Naive thymus-derived CD4-positive, alpha-beta T cell (primary cell): ENCODE measurements at places on chromosomes 5 and 9. TPM values are rescaled to one million over a fixed set of nuclear protein-coding genes. Genes with fewer than 3 reads are reported as not detected.

DNA sequence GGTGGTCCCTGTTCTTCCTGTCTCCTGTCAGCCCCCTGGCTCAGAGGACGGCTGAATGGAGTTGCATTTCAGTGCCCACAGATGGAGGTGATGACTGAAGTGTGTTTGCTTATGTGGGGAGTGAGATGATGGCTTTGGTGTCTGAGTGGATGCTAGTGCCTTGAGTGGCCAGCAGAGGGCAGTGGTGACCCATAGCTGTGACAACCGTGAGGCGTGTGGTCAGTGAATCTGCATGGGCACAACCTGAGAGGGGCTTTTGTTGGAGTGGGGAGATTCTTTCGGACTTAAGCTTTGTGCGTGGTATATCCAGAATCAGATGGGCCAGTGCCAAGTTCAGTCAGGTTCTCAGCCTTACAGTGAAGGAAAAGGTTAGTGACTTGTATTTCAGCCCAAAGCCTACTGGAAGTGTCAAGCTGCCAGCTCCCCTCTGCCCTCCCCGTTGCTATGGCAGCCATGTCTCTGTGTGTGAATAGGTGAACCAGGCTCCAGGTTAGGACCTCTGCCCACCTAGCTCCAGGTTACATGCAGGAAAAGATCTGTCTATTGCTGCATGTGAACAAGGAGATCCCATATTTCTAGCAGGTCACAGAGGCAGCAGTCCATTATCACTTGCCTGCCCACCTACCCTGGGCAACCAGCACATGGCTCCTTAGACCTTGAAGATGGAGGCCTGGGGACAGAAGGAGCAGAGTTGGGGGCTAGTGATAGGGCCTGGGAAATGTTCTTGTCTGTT is 14.7 kb upstream of the CXXC5 start:
- DNase-seq: peak; percentile 53
- no peak overlapping the region for H3K27ac ChIP-seq
- H3K4me3 ChIP-seq: no peak overlapping the region

GRCh38 chr9:88236511-88237478 is 98.5 kb upstream of the SPATA31C2 start:
- H3K27ac ChIP-seq: no peak overlapping the region
- no peaks in the 10 kb centered on the region for H3K4me1 ChIP-seq
- no peaks in the 10 kb centered on the region for H3K36me3 ChIP-seq
- H3K27me3 ChIP-seq: no peaks in the 10 kb centered on the region
- no peak overlapping the region for H3K4me3 ChIP-seq

- no peaks in the 10 kb centered on the region for H3K27me3 ChIP-seq
- H3K4me1 ChIP-seq: peaks cover 10% of the 10 kb centered on the region
- H3K4me3 ChIP-seq: no peak overlapping the region
- DNase-seq: no peak
- no peaks in the 10 kb centered on the region for H3K36me3 ChIP-seq
Measured at GRCh38 chr9:134454476-134454857, 128.2 kb downstream of the RXRA start.

DNA sequence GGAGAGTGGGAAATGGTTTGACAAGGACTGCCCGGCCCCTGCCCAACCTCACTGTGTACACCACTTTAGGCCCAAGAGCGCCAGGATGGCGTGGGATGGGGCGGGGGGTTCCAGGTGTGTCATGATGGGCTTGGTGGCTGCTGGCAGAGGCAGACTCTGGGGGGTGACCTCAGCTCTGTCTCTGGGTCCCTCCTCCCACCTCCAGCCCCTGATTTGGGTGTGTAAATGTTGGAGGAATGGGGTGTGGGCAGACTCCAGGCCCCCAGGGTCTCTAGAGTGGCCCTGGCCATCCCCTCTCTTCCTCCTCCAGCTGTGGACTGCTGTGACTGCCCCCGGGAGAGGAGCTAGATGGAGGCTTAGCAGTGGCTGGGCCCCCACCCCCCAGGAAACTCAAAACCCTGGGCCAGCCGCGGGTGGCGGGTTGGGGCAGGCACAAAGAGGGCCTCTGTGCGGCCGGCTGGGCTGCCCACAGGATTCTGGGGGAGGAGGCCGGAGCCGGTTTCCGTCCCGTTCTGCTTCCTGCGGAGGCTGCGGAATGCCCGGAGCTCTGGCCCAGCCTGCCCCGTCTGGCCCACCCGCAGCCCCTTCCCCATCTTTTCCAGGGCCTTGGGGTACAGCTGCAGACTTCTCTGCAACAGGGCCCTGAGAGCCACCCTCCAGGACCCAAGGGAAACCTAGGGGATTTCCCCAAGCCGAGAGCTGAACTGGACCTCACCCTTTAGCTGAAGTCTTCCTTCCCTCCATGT is 23.1 kb downstream of the CXXC5 start:
- no peaks in the 10 kb centered on the region for H3K36me3 ChIP-seq
- H3K4me3 ChIP-seq: no peak overlapping the region
- H3K27ac ChIP-seq: no peak overlapping the region
- DNase-seq: no peak

DNA sequence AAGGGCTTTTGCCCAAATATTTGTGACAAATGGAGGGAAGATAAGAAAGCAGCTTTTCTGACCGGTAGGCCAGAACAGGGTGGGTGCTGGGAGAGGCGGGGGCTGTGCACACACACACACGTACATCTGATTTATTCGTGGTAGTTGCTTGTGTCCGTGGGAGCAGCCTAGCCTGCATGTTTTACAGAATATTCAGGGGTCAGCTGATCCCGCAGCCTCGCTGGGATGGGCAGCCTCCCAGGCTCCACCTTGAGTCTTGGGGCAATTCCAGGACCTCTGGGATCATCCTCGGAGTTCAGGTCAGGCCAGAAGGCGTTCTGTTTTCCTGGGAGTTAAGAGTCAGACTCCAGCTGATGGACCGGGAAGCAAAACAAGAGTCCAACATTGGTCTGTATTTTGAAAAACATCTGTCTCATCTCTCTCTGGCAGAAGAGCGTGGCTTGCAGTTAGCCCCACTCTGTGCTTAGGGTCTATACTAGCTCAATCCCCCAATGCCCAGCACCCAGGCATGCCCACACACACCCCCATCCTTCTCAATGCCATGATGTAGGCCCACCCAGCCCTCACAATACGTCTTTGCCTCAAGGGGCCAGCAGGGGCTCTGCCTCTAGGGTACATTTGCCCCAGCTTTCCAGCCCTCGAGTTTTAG is 210.6 kb downstream of the GOLPH3 start:
- H3K27ac ChIP-seq: no peak overlapping the region
- H3K36me3 ChIP-seq: no peaks in the 10 kb centered on the region
- H3K4me3 ChIP-seq: no peak overlapping the region
- DNase-seq: no peak
- no peaks in the 10 kb centered on the region for H3K4me1 ChIP-seq

- H3K27ac ChIP-seq: no peak overlapping the region
- H3K36me3 ChIP-seq: no peaks in the 10 kb centered on the region
- no peak for DNase-seq
- no peaks in the 10 kb centered on the region for H3K4me1 ChIP-seq
Measured at GRCh38 chr9:78585909-78586308, 289.0 kb downstream of the PSAT1 start.

GRCh38 chr5:37900692-37901091 is 60.9 kb upstream of the GDNF start:
- no peak overlapping the region for H3K4me3 ChIP-seq
- H3K36me3 ChIP-seq: no peaks in the 10 kb centered on the region
- no peak for DNase-seq
- no peaks in the 10 kb centered on the region for H3K4me1 ChIP-seq

The NIPBL gene
- 68.9 and 70.9 TPM in 2 replicates for total RNA-seq

The FLT4 gene
- total RNA-seq: 0.53 and 0.71 TPM in 2 replicates
